Upper lobe of right lung (tissue), 1 donor: ENCODE measurements at places on chromosomes 12 and 14. TPM values are rescaled to one million over a fixed set of nuclear protein-coding genes. Genes with fewer than 3 reads are reported as not detected.

Gene JPH4
- 6.2 TPM for total RNA-seq

Gene TRAFD1
- 35.3 TPM for total RNA-seq

Gene SIX4
- 0.69 TPM for total RNA-seq

Gene PRIMA1
- total RNA-seq = 1.9 TPM

Gene SMCO3
- 1.9 TPM for total RNA-seq

Gene SMCO2
- total RNA-seq = 0.38 TPM

Gene REC8
- 18.5 TPM for total RNA-seq

- H3K4me1 ChIP-seq = peaks cover 5% of the 10 kb centered on the region
- H3K4me3 ChIP-seq = no peak overlapping the region
- H3K27me3 ChIP-seq = no peaks in the 10 kb centered on the region
- H3K27ac ChIP-seq = no peak overlapping the region
- no peaks in the 10 kb centered on the region for H3K36me3 ChIP-seq
Observed at GRCh38 chr12:2559931-2560330, 234.8 kb upstream of the FKBP4 start.

GRCh38 chr12:65948320-65949008 lies 124.2 kb downstream of the HMGA2 start:
- H3K27ac ChIP-seq = no peak overlapping the region
- H3K4me1 ChIP-seq = peaks cover 5% of the 10 kb centered on the region
- peak; percentile 64 for DNase-seq

DNA sequence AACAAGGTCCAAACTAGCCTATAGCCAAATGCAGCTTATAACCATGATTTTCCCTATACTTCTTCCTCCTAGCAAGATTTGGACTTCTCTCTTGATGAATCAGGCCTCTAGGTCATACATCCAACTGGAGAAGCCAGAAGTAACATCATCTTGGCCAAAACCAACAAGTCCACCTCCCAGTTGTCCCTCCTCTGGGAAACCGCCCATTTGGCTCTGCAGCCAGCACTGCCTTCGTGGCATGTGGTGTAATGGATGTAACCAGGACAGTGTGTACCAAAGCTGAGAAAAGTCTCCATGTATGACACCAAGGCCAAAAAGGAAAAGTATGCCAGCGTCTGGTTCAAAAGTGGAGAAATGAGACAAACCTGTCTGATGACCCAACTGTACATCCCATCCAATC lies 59.3 kb upstream of the VASH1 start:
- H3K4me1 ChIP-seq = no peaks in the 10 kb centered on the region
- H3K36me3 ChIP-seq = no peaks in the 10 kb centered on the region
- H3K27me3 ChIP-seq = no peaks in the 10 kb centered on the region
- DNase-seq = no peak

GRCh38 chr14:100421756-100422470 lies 98.8 kb downstream of the SLC25A47 start:
- H3K36me3 ChIP-seq = no peaks in the 10 kb centered on the region
- H3K4me3 ChIP-seq = no peak overlapping the region
- no peaks in the 10 kb centered on the region for H3K27me3 ChIP-seq
- H3K4me1 ChIP-seq = no peaks in the 10 kb centered on the region

DNA sequence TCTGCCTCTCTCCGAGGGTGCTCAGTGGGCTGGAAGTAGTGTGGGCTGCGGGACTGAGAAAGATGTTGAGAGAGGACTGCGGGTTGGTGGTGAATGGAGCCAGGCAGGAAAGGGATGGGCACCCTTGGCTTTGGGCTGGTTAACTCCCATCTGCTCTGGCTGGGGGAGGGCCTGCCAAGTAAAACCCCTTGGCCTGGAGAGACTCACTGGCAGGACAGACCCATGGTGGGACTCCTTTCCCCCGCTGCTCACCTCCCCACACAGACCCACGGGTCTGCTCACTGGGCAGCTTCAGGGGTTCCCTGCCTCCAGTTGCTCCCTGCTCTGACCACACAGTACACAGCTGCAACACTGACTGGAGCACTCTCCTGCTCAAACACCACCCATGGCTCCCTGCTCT lies 54.1 kb downstream of the KRT80 start:
- no peaks in the 10 kb centered on the region for H3K4me1 ChIP-seq
- H3K4me3 ChIP-seq = no peak overlapping the region
- H3K27me3 ChIP-seq = no peaks in the 10 kb centered on the region
- DNase-seq = peak; percentile 51
- no peak overlapping the region for H3K27ac ChIP-seq

DNA sequence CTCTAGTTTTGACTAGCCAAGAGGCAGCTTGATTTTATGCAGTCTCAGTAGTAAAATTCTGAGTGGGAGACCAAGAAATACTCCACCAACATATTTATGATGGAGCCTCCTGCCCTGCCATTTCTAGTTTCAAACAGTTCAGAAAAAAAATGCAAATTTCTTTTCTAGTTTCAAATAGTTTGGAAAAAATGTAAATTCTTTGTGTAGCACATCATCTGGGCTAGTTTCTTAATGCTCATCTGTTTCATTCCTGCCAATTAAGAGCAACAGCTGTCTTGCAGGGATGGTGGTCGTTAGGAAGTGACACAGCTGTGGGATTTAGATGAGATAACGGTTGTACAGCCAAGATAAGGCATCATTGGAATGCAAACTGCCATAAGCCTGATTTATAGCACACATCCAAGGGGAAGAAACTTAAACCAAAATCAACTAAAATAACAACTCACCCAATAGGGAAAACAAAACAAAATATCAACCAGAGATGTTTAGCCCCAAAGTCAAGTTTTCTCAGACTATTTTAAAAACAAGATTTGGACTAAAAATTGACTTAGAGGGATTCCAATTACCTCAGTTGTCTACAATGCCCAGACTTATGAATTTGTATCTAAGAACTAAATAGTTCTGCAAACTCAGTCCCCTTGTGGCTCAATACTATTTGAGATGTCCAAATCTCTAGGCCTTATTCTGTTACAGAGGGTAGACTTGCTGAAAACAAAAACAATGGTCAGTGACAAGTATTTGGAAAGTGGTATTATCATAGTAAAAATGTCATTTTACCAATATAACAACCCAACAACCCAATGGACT lies 291.3 kb upstream of the ATP2B1 start:
- H3K4me3 ChIP-seq = no peak overlapping the region
- H3K27ac ChIP-seq = no peak overlapping the region
- H3K27me3 ChIP-seq = no peaks in the 10 kb centered on the region
- no peak for DNase-seq

GRCh38 chr12:23548742-23549141 lies 400.7 kb downstream of the SOX5 start:
- no peaks in the 10 kb centered on the region for H3K36me3 ChIP-seq
- H3K27ac ChIP-seq = no peak overlapping the region
- no peak for DNase-seq
- H3K27me3 ChIP-seq = no peaks in the 10 kb centered on the region

GRCh38 chr12:51449580-51450246 lies 25.1 kb downstream of the SLC4A8 start:
- no peak overlapping the region for H3K4me3 ChIP-seq
- H3K27me3 ChIP-seq = no peaks in the 10 kb centered on the region
- no peak for DNase-seq
- no peak overlapping the region for H3K27ac ChIP-seq

DNA sequence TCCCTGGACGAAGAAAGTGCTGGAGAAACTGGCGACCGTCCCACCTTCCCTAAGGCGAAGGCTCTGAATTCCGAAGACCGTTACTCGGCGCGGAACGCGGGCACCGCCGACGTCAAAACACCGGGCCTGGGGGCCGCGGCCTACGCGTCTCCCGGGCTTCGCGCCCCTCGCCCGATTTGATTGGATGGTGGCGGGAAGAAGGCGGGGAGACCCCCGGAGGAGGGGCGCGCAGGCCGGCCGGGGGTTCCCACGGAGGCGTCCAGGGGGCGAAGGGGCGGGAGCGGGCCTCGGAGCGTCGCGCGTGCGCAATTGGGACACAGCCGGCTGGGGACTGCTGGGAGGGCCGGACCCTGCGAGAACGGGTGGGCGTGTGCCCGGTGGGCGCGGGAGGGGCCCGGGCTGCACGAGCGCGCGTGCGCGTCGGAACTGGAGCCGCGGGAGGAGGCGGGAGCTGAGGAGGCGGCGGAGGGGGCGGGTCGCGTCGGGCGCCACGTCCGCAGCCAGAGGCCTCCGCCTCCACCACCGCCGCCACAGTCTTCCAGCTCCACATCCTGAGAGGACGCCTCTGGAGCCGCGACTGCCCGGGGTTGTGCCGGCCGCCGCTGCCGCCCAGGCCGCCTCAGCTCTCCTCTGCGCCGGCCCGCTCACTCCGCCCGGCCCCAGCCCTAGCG lies at the start of gene TMEM263:
Gene TMEM263 (plus strand): TSS at position 531 of the 671 bp plus-strand sequence. CDS start 11,210 bp downstream, outside the sequence.
- peak within 1 kb of the TSS; percentile 93 for H3K4me3 ChIP-seq
- H3K4me1 ChIP-seq = peaks cover 29% of the 10 kb centered on the region
- H3K36me3 ChIP-seq = no peaks in the 10 kb centered on the region
- H3K27ac ChIP-seq = peak within 1 kb of the TSS; percentile 94

GRCh38 chr12:93786656-93787397 lies 109.7 kb downstream of the CRADD start:
- peaks cover 22% of the 10 kb centered on the region for H3K4me1 ChIP-seq
- no peak for DNase-seq
- no peak overlapping the region for H3K4me3 ChIP-seq
- H3K36me3 ChIP-seq = no peaks in the 10 kb centered on the region

DNA sequence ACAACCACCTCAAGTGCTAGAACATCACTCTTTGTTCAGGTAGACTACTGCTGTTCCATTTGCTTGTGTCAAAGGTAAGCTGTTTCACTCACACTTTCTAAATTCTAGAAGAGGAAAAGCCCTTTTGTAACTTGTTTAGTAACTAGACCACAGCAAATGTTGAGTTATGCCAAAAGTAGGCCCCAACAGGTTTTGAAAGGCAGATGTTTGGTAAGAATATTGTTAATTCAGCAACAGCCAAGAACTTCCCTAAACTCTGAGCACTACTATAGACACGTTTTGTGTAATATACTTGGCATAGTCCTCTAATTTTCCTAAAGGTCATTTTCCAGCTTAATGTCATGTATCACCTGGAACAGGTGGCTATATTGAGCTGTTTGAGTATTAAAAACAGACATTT lies 79.0 kb downstream of the DCAF5 start:
- no peaks in the 10 kb centered on the region for H3K27me3 ChIP-seq
- no peak overlapping the region for H3K4me3 ChIP-seq
- no peak for DNase-seq
- H3K36me3 ChIP-seq = peaks cover 35% of the 10 kb centered on the region
- H3K4me1 ChIP-seq = peaks cover 14% of the 10 kb centered on the region

DNA sequence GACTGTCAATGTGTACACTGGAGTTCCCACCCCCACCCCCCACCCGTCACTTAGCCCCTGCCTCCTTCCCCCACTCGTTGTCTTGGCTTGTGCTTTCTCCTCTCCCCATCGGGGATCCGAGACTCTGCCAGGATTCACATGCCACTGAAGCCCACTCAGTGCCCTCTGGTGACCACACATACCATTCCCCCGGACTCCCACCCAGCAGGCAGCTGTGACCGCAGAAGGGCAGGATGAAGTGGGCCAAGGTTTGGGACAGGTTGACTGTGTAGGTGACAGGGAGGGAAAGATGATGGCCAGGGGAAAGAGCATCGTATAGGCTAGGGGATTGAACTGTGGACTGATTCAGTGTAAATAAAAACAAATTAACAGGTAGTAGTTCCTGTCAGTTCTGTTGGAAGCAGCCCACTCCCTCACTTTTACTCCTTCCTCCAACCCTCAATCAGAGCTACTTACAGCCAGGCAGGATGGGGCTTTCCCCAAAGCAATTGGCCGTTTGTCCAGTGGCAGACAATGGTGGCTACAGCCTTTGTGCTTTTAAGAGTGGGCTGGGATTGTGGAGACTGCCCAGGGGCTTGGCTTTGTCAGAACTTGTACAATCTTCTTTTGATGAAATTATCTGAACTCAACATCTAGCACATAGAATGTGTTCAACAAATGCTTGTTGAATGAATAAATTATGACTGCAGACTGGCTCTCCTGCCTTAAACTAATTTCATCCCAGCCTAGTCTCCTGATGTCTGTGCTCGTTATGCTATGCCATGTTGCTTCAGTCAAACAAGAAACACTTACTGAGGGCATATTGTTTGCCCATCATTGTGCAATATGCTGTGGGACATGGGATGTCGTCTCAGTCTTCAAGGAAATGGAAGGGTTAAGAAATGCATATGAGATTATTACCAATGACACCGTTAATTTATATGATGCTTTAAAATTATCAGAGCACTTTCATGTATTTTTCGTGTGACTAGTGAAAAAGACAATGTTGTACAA lies 30.2 kb downstream of the TTC9 start:
- H3K36me3 ChIP-seq = no peaks in the 10 kb centered on the region
- H3K27me3 ChIP-seq = no peaks in the 10 kb centered on the region
- no peaks in the 10 kb centered on the region for H3K4me1 ChIP-seq
- no peak overlapping the region for H3K4me3 ChIP-seq
- DNase-seq = no peak
- no peak overlapping the region for H3K27ac ChIP-seq

GRCh38 chr12:68158432-68158831 lies 1.1 kb downstream of the IFNG start:
- no peak overlapping the region for H3K4me3 ChIP-seq
- H3K27me3 ChIP-seq = no peaks in the 10 kb centered on the region
- no peaks in the 10 kb centered on the region for H3K36me3 ChIP-seq
- H3K27ac ChIP-seq = no peak overlapping the region
- DNase-seq = no peak
- H3K4me1 ChIP-seq = no peaks in the 10 kb centered on the region

DNA sequence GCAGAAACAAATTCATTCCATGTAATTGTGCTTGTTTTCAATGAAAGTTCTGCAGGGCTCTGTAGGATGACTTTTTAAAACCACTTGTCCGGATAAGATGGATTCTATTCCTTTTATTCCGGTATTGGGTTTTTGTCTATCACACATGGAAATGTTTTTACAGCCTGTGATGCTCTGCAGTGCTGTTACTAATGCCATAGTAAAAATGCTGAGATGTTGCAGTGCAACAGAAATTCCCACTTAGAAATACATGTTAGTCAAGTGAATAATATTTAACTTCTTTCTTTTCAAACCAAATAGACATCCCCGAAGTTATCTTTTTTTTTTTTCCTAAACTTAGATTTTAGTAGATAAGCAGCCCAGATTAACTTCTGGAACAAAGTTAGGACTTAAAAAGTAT lies 71.9 kb downstream of the RASSF8 start:
- H3K27me3 ChIP-seq = no peaks in the 10 kb centered on the region
- H3K4me3 ChIP-seq = no peak overlapping the region
- no peak for DNase-seq

- H3K4me1 ChIP-seq = peaks cover 4% of the 10 kb centered on the region
- H3K4me3 ChIP-seq = no peak overlapping the region
- no peak overlapping the region for H3K27ac ChIP-seq
Observed at GRCh38 chr12:51529651-51529970, 61.4 kb upstream of the SCN8A start.

GRCh38 chr12:132030367-132031038 lies 80.8 kb downstream of the EP400 start:
- no peak for DNase-seq
- no peak overlapping the region for H3K27ac ChIP-seq
- no peak overlapping the region for H3K4me3 ChIP-seq
- peaks cover 100% of the 10 kb centered on the region for H3K36me3 ChIP-seq
